ENCODE measurements at places on chromosomes 4 and X. TPM values are rescaled to one million over a fixed set of nuclear protein-coding genes. Genes with fewer than 3 reads are reported as not detected.

- no peak for DNase-seq
Measured at GRCh38 chr4:112312610-112313239, 15.6 kb downstream of the ALPK1 start.

DNA sequence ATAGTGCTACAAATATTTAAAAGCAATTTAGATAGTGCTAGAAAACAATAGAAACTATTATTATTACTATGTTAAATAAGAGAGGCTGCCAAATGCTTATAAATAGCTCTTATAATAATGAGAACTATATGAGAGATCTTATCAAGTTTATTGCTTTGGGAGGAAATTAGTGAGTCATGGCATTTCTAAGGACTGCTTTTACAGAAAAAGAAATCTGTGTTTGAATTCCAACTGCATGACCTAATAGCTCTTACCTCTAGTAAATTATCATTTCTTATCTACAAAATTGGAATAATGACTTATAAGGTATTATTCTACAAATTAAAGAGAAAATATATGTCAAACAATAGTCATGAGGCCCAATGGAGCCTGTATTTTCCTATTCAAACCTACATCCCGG is 177.2 kb downstream of the GABRG1 start:
- DNase-seq = no peak

DNA sequence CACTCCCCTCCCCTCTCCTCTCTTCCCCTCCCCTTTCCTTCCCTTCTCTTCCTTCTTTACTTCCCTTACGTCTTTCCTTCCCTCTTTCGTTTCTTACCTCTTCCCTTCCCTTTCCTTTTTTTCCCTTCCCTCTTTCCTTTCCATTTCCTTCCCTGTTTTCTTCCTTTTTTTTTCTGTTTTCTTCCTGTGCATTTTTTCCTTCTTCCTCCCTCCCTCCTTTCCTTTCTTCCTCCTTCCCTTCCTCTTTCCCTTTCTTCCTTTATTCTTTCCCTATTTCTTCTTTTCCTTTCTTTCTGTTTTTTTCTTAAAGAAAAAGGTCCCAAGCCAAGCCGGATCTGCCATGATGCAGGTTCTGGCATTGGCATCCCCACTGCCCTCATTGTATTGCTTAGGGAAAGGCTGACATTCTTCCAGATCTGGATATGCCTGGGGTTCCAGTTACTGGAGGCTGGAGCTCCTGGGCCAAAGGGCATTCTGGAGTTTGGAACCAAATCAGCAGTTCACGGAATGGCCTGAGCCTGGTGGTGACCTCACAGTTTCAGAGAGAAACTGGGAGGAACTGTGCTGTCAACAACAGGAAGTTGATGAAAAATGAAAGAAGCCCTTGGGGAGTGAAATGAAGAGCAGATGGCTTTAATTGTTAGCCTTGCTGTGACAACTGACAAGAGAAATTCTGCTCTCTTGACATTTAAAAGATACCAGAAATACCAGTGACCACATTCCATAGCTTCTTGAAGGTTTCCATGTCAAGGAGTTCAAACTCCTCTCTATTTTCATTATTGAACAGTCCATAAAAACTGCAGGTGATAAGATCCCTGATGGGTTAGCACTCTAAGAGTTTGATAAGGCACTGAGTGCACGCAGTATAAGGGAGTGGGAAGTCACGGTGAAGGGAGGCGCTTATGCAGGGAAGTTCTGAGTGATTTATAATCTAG is 622.1 kb downstream of the SPRY1 start:
- peak; percentile 76 for DNase-seq

The PAGE2B gene
- total RNA-seq = not detected

DNA sequence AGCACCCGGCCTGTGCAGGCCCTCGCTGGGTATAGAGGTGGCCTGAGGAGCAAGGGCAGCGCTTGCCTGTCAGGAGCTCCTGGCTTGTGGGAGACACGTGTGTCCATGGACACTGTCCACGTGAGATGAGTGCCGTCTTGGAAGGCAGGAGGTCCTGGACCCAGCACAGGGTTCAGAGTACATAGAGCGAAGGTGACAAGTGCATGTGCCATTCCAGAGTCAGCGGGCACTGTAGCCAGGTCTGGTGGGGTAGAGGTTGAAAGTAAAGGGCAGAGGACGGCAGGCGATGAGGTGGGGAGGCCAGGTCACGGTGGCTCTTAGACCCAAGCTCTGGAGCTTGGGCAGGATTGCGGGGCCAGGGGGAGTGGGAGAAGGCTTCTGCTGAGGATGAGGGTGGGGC is 28.4 kb upstream of the TADA2B start:
- no peak for DNase-seq

DNA sequence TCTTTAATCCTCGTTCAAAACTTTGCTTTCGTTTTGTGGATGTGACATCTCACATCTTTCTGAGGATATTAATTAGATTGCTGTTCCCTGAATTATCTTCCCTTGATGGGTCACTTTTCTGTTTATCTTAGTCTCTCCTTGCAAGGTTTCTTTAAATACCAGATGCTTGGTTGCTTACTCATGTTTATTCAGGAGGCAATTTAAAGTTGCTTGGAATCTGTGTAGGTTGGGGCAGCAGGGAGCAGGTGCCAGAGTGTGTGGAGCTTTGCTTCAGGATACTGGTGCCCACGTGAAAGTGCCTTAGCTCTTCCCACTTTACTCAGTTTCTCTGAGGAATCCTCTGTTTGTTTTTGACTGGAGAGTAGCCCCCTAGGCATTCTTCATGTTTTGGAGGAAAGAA is 24.0 kb downstream of the ANAPC4 start:
- no peak for DNase-seq

DNA sequence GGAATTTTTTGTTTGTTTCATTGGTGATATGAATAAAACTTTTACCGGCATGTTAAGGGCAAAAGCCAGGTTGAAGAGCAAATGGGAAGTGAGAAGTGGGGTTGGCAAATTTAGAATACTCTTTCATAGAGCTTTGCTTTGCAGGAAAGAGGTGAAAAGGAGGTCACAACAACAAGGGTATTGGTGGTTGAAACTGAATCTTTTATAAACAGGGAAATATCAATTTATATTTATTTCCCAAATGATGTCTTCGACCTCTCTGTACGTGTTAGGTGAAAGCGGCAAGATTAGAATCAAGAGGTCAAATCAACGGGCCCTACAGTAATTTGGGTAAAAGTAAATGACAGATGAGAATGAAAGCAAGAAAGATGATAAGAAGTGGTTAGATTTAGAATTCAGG is 3.4 kb downstream of the SMR3A start:
- DNase-seq = no peak

DNA sequence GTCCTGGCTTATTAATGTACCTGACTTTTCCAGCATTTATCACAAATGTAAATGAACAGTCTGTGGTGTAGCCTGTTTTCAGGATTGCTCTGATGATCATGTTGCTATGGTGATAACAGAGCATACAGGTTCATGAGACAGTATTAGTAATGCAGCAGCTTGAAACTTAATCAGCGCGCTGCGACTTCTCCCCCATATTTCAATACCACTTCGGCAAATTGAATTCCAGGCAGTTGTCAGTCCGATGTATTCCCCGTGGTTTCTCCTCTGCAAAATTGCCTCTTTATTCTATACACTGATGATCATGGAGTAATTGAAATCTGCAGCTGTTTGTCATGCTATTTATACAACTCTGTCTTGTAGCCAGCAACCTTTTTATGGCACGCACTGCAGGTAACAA is 239.3 kb downstream of the C4orf33 start:
- no peak for DNase-seq

DNA sequence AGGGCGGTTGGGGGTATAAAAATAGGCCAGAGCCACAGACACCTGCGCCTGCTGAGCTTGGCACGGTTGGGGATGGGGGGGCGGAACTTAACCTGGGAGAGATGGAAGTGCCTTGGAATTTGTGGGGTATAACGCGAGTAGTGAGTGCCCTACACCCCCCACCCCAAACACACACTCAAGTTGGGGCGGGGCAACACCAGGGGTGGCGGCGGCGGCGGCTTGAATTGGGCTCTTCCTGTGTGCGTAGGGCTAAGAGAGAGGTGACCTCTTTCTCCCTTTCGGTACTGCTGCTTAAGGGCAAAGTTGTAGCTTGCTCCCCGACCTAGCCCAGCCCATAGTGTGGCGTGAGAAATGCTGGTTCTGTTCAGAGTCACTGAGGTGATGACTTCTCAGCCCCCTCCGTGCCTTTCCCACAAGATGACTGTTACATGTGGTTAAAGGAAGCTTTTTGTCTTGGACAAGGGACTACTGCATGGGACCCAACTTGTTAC is 839 bp downstream of the STK26 start:
- peak; percentile 36 for DNase-seq

DNA sequence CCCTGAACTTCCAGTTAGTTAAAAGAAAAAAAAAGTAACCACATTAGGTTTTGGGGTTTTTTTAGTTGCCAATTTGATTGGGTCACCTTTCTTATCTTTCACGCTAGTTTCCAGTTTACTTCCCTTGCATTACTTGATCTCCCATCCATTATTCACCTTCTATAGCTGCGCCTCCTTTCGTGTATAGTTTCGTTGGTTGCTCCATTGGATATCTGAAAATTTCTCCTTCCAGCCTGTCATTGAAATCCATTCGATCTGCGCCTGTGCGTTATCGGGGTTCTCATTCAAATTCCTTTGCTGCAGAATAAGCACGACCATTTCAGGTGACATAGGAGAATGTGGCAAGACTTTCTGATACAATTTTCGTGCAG is 764 bp downstream of the TRAPPC11 start:
- no peak for DNase-seq

- no peak for DNase-seq
Measured at GRCh38 chrX:9278475-9279233, 186.2 kb upstream of the TBL1X start.

DNA sequence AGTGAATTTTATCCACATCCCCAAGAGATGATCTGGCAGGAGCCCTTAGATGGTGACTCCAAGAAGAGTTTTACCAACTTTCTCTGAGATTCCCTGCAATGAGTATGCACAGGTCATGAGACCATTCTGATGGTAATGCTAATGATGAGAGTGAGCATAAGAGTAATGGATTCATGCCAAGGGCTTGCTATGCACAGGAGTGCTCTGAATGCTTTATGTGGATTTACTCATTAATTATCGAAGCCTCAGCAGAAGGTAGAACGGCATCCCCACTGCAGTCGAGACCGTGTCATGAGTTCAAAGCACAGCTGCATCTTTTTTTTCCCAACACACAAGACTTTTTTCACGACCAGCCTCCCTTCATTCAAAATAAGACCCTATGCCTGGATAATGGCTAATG is 355.0 kb downstream of the RAB28 start:
- no peak for DNase-seq

DNA sequence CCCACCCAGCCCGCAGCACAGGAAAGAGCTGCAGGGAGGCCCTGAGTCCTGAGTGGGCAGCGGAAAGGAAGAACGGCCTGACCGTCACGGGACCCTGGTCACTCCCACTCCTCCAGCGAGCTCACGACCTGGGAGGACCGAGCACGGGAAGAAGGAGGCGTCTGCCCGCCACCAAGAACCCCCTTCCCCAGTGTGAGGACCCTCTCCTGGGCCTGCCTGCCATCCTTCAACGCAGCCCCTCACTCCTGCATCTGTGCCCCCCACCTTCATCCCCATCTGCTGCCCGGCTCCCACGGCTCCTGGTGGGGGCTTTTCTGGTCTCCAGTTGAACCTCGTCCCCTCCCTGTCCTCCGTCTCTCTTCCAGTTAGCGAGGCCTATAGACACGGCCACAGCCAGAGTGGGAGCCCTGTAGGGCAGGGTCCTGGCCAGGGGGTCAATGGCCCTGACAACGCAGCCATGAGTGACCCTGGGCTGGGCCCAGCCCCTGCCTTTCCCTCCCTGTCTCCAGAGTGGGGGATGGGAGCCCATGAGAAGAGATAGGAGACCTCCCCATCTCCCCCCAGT is 41.3 kb upstream of the MXD4 start:
- DNase-seq = no peak

The MAGEA8 gene
- not detected for total RNA-seq

DNA sequence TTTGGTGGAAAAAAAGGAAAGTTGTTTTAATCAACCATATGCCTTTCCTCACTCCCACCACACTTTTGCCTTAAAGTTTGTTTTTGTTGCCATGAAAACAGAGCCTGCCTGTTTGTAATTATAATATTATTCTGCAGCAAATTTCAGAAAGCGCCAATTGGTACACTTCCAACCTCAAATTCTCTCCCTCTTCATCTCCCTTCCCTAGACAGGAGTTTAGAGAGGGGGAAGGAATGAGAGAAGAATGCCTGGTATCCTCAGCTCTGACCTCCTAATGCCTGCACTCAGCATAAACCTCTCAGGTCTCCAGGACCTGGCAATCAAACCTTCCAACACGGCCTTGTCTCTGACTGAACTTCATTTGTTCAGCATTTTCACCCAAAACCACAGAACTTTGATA is 138.4 kb upstream of the HCCS start:
- no peak for DNase-seq

DNA sequence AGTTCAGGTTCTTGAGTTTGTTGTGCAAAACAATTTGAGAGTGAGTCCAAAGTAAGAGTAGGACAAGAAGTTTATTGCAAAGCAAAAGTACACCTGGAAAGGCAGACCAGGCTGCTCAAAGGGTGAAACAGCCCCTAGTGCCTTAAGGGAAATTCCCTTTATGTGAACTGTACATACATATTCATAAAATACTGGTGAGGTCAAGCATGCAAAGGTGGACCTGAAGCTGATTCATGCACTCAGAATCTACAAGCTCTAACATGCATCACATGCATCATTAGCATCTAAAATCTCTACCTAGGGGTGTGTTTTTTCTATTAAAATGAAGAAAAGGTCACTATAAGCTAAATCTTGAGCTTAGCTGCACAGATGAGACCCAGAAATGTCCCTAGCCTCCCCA is 266.9 kb downstream of the SPATA18 start:
- no peak for DNase-seq

The ARSJ gene
- total RNA-seq = 0.21 TPM

- no peak for DNase-seq
Measured at GRCh38 chr4:176077561-176077960, 11.9 kb downstream of the WDR17 start.

The CT47B1 gene
- total RNA-seq = not detected

The SAGE1 gene
- total RNA-seq = not detected

GRCh38 chrX:39866229-39866628 is 231.5 kb downstream of the BCOR start:
- no peak for DNase-seq

GRCh38 chr4:17810260-17811077 is at the start of the genes DCAF16 and NCAPG:
Gene DCAF16 (minus strand): TSS chr4:17810757. CDS start chr4:17804141, 6,616 bp downstream.
Gene NCAPG (plus strand): TSS chr4:17810979. CDS start chr4:17811078, 99 bp downstream.
- peak; percentile 100 for DNase-seq

The FGF13 gene
- total RNA-seq = 43.5 TPM

The MAGEB10 gene
- total RNA-seq = not detected

The SERPINA7 gene
- not detected for total RNA-seq

GRCh38 chr4:56164907-56165306 is 216.2 kb downstream of the CEP135 start:
- no peak for DNase-seq

- DNase-seq = no peak
Measured at GRCh38 chr4:24856586-24856985, 56.3 kb downstream of the CCDC149 start.

GRCh38 chrX:37679230-37679629 is 6.4 kb upstream of the XK start:
- DNase-seq = no peak

DNA sequence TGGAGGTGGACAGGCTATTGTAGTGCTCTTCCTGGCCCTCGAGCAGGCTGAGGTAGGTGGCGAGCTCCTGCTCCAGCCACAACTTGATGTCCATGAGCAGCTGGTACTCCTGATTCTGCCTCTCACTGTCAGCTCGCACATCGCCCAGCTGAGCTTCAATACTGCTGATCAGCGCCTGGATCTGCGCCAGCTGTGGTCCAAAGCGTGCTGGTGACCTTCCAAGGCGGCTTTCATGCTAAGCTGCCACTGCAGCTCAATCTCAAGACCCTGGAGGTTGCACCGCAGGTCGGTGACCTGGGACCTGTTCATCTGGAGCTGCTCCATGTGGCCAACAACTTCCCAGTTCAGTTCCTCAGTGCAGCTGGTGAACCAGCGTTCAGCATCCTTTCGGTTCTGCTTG is 31.2 kb downstream of the LRIT3 start:
- no peak for DNase-seq

GRCh38 chrX:136584545-136584944 is 52.5 kb downstream of the VGLL1 start:
- DNase-seq = no peak
